ENCODE measurements at places on chromosomes 12 and 14. TPM values are rescaled to one million over a fixed set of nuclear protein-coding genes. Genes with fewer than 3 reads are reported as not detected.

The EFS gene
- 40.5 TPM for polyA plus RNA-seq

The TMEM229B gene
- polyA plus RNA-seq: 3.1 TPM

The KRT5 gene
- polyA plus RNA-seq: 1.7 TPM

The OTOGL gene
- polyA plus RNA-seq: 1.0 TPM

The GPR68 gene
- polyA plus RNA-seq: 1.7 TPM

The NTN4 gene
- polyA plus RNA-seq: 137 TPM

The KRT79 gene
- not detected for polyA plus RNA-seq

The BHLHE41 gene
- polyA plus RNA-seq: 3.1 TPM

The MANSC4 gene
- polyA plus RNA-seq: 0.13 TPM

The RPL10L gene
- 0.40 TPM for polyA plus RNA-seq

The C14orf39 gene
- 0.39 TPM for polyA plus RNA-seq

The IL26 gene
- not detected for polyA plus RNA-seq

The FOXN4 gene
- polyA plus RNA-seq: 1.5 TPM

The EPYC gene
- polyA plus RNA-seq: not detected

The TOMM20L gene
- polyA plus RNA-seq: 1.4 TPM

The IL23A gene
- polyA plus RNA-seq: 0.49 TPM

The CLEC2A gene
- polyA plus RNA-seq: not detected

The HAL gene
- 0.39 TPM for polyA plus RNA-seq

The GNPNAT1 gene
- polyA plus RNA-seq: 31.1 TPM

The ABCC9 gene
- polyA plus RNA-seq: 26.8 TPM

The KCNA5 gene
- polyA plus RNA-seq: 2.1 TPM

The DTX1 gene
- 15.1 TPM for polyA plus RNA-seq

The CLEC4A gene
- polyA plus RNA-seq: 1.4 TPM

The PPP4R4 gene
- polyA plus RNA-seq: 0.15 TPM

The TAS2R46 gene
- not detected for polyA plus RNA-seq

The KLHDC1 gene
- 6.6 TPM for polyA plus RNA-seq

The BCDIN3D gene
- 7.9 TPM for polyA plus RNA-seq

The KRT73 gene
- polyA plus RNA-seq: not detected

The MANSC1 gene
- polyA plus RNA-seq: 43.3 TPM

The MDGA2 gene
- polyA plus RNA-seq: 1.8 TPM

The SLC6A15 gene
- 0.89 TPM for polyA plus RNA-seq

The GDF3 gene
- 0.96 TPM for polyA plus RNA-seq

The TDRD9 gene
- 5.1 TPM for polyA plus RNA-seq

The GPRC5A gene
- polyA plus RNA-seq: 10.5 TPM

The KTN1 gene
- polyA plus RNA-seq: 223 TPM

The CCDC175 gene
- 0.42 TPM for polyA plus RNA-seq

The TMPRSS12 gene
- polyA plus RNA-seq: not detected

The SERPINA12 gene
- 0.27 TPM for polyA plus RNA-seq

The CLMN gene
- polyA plus RNA-seq: 27.5 TPM

The PTCSC3 gene
- polyA plus RNA-seq: not detected

The CCDC177 gene
- not detected for polyA plus RNA-seq

The MSI1 gene
- 23.8 TPM for polyA plus RNA-seq

The CISTR gene
- not detected for polyA plus RNA-seq

Data from right renal pelvis (tissue), 4 donors.